ENCODE measurements at places on chromosomes 3 and 15. TPM values are rescaled to one million over a fixed set of nuclear protein-coding genes. Genes with fewer than 3 reads are reported as not detected.

Gene UPK1B
- not detected for total RNA-seq

Gene PLSCR5
- total RNA-seq, result not detected

Gene CCDC39
- 0.86 TPM for total RNA-seq

DNA sequence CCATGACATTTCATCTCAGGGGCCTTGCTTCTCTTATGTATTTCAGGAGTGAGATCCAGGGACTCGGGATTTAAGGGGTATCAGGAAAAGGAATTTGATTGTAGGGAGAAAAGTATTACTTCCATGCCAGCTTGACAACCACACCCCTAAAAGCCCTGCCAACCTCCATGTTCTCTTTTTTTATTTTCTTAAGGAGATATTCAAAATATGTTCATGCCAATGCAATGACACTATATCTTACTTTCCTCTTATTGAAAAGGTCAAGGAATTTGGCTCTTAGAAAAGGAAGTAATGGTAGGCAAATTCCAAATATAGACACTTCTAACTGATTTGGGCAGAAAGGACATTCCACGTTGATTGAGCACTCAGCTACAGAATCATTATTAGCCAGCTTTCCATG is 407.5 kb upstream of the NECTIN3 start:
- no peak for DNase-seq

- no peak for DNase-seq
These were observed 13.3 kb downstream of the SEMA3F start for GRCh38 chr3:50168388-50168787.

Gene UROC1
- not detected for total RNA-seq

DNA sequence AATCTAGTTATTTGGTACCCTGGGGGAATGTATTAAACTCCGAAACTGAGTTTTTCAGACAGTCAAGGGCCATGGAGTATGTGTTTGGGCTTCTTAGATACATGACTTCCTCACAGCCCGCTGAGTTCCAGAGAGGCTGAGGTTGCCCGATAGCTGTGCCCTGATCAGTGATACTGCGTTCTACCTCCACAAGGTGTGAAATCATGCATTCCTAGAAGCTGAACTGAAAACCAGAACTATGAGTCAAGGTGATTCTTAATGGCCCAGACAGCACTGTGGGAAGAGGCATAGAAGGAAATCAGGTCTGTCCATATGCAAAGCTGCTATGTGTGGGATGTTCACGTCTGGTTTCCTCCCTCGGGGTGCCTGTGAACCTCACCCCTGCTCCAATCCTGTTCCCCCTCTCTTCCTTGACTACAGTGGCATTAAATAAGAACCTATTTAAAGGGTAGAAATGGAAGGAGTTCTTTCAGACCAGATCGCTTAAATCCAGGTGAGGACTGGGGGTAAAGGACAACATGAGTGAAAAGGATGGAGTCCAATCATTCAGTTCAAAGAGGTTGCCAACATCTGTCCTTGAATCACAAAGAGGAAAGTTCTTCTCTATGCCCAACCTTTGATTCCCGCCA is 74.3 kb downstream of the MYO1E start:
- no peak for DNase-seq

Gene NOX5
- 0.45 TPM for total RNA-seq

Gene ITGA11
- total RNA-seq, result 1.2 TPM

GRCh38 chr3:49914906-49915305 is 11.2 kb upstream of the MST1R start:
- no peak for DNase-seq

- no peak for DNase-seq
These were observed 71.2 kb downstream of the TIGIT start for GRCh38 chr3:114364806-114365654.

Gene WDR76
- total RNA-seq, result 2.4 TPM

Gene CHRNA5
- total RNA-seq, result 0.42 TPM

Gene HDGFL3
- total RNA-seq, result 67.6 TPM

DNA sequence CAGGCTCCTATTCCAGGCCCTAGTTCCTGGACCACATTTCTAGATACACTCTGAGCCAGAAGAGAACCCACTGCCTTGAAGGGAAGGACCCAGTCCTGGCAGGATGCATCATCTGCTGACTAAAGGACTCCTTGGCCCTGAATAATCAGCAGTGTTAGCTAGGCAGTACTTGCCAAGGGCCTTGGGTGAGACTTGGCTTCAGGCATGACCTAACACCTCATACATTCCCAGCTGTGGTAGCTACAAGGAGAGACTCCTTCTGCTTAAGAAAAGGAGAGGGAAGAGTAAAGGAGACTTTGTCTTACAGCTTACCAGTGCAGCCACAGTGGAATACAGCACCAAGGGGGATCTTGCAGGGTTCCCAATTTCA is 26.4 kb downstream of the PEAK1 start:
- no peak for DNase-seq

GRCh38 chr3:78761126-78761525 is 1006.7 kb downstream of the ROBO1 start:
- DNase-seq, result no peak
